ENCODE measurements at places on chromosomes 11 and 22. TPM values are rescaled to one million over a fixed set of nuclear protein-coding genes. Genes with fewer than 3 reads are reported as not detected.

The OR52N4 gene
- not detected for total RNA-seq

GRCh38 chr22:43094085-43094484 is 4.9 kb upstream of the TTLL1 start:
- no peaks in the 10 kb centered on the region for H3K27me3 ChIP-seq
- H3K36me3 ChIP-seq, result no peaks in the 10 kb centered on the region
- H3K4me1 ChIP-seq, result no peaks in the 10 kb centered on the region
- no peak for DNase-seq
- H3K27ac ChIP-seq, result no peak overlapping the region
- no peak overlapping the region for H3K4me3 ChIP-seq

The CLCF1 gene
- total RNA-seq, result 17.4 TPM

DNA sequence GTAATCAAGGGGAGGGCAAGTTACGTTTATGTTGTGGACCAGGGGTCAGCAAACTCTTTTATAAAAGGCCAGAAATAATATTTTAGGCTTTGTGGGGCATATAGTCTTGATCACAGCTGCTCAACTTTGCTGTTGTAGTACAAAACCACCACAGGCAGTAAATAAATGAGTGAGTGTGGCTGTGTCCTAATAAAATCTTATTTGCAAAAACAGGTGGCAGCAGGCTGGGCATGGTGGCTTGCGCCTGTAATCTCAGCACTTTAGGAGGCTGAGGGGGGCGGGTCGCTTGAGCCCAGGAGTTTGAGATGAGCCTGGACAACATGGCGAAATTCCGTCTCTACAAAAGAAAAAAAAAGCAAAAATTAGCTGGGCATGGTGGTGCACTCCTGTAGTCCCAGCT is 57.9 kb upstream of the NUP160 start:
- H3K36me3 ChIP-seq, result no peaks in the 10 kb centered on the region
- no peak for DNase-seq
- H3K27ac ChIP-seq, result peak overlapping the region; percentile 47

The CRYBB2 gene
- not detected for total RNA-seq

The RASD2 gene
- 0.16 TPM for total RNA-seq
